Fibroblast of skin of abdomen (primary cell): ENCODE measurements at places on chromosomes 3 and 15.

GRCh38 chr3:64878362-64878761 lies 190.6 kb upstream of the ADAMTS9 start:
- DNase-seq = no peak

DNA sequence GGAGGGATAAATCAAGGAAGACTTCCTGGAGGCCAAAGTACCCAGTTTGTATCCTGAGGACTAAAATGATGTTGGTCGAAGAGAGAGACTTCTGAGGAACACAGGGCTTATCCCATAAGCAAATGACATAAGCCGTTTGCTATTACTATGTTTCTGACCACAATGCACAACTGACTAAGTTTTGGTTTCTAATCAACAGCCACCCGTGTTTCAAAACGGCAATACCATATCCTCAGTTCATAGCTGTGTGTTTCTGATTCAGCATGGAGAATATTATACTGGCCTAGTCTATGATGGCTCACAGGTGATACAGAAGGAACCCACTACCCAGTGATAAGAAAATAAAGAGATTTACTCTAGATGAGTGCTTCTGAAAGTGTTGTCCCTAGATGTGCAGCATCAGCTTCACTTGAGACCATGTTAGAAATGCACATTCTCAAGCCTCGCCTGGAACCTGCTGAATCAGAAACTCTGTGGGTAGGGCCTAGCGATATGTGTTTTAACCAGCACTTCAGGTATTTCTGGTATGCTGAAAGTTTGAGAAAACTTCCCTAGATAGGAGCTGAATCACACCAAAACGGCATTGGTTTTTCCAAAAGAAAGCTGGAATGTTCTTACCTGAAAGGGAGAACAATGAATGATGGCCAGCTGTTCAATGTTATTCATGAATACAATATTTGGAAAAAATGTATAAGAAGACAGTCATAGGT lies 639.7 kb upstream of the NR2F2 start:
- DNase-seq = no peak

DNA sequence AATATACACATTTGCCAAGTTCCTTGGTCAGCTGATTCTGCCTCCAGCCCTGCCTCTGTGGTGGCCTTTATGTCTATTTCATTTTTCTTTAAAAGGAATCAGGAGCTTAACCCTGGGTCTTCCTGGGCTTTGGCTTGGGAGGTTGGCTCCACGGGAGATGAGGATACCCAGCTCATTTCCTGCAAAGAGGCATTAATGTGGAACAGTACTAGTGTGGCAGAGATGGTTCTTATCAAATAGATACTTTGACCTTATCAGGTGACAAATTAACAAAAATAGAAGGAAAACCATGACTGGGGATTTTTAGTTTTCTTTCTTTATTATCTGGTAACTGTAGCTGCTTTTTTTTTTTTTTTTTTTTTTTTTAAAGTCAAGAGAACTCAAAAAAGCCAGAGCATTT lies 42.8 kb downstream of the BBS4 start:
- DNase-seq = no peak

GRCh38 chr3:157130467-157131251 lies 29.3 kb downstream of the CCNL1 start:
- DNase-seq = peak; percentile 60

- peak; percentile 58 for DNase-seq
Measured at GRCh38 chr3:196399485-196399945, 32.7 kb downstream of the UBXN7 start.

- no peak for DNase-seq
Measured at GRCh38 chr15:75214293-75215096, 12.8 kb downstream of the C15orf39 start.

GRCh38 chr3:101039285-101039684 lies 46.1 kb upstream of the ABI3BP start:
- DNase-seq = no peak

DNA sequence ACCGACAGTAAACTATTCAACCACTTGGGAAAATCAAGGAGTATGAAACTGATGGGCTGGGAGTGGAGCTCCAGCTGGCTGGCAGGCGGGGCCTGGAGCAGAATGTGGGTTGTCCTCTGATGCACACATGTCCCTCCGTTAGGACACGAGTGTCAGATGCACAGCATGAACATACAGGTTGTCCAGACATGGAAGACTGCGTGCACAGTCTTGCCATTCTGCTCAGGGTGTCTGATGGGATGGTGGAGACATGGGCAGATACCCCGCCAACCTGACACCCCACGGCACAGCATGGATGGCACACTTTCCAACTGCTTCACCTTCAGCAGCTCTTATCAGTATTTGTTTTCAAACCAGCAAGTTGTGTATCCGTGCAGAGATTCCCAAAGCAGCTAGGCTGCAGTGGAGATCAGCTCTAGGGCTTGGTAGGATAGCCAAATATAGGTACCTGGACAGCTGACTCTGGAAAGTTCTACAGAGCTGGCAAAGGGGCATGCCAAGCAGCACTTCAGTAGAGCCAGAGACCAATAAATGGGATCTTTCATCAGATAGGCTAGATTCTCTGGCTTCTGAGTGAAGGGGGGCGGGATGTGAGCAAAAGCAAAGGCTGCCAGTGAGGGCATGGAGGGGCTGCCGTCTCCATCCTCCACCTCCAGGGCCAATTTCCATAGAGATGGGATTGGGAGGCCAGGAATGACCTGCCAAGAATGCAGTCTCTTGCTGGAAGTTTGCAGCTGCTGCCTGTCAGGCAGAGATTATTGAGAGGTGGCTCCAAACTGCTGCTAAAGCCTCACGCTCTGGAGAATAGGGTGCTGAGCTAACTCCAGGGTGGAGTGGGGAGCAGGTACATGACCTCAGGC lies 47.2 kb upstream of the KY start:
- DNase-seq = no peak

DNA sequence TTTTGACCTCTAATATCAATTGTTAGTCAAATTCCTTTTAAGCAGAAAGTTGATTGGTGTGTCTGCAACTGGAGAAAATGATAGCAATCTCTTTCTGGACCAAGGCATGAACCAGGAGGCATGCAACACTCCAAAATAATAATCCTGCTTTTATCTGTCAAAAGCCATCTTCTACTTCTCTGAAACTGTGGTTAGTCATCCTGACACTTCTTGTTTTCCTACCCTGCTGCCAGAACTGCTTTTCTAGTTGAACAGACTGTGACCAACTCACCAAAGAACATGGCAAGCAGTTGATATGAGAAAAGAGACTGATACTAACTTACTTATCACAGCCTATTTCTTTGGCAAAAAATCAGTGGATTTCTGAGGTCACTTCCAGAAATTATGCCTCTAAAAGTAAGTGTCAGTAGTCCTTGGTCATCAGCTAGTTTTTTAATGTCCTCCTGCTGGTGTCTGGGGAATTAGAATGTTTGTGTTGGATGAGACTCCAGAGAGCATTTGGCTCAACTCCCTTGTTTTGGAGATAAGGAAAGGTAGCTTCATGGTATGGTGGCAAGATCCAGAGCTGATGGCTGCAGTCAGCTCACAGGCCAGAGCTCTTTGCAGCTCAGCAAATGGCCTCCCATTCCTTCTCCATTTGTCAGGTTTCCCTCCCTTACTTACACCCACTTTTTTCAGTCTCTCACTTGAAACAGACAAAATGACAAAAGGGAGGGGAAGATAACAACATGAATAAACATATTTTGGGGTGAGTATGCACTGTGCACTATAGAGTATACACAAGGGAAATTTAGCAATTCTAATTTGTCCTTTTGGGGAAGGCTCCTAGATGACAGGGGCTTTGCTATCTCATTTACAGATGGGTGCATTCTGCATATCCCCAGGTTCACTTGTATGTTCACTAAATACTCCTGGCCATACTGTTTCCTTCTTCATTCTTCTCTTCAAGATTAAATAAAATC lies 7.0 kb downstream of the CRYGS start:
- DNase-seq = no peak

DNA sequence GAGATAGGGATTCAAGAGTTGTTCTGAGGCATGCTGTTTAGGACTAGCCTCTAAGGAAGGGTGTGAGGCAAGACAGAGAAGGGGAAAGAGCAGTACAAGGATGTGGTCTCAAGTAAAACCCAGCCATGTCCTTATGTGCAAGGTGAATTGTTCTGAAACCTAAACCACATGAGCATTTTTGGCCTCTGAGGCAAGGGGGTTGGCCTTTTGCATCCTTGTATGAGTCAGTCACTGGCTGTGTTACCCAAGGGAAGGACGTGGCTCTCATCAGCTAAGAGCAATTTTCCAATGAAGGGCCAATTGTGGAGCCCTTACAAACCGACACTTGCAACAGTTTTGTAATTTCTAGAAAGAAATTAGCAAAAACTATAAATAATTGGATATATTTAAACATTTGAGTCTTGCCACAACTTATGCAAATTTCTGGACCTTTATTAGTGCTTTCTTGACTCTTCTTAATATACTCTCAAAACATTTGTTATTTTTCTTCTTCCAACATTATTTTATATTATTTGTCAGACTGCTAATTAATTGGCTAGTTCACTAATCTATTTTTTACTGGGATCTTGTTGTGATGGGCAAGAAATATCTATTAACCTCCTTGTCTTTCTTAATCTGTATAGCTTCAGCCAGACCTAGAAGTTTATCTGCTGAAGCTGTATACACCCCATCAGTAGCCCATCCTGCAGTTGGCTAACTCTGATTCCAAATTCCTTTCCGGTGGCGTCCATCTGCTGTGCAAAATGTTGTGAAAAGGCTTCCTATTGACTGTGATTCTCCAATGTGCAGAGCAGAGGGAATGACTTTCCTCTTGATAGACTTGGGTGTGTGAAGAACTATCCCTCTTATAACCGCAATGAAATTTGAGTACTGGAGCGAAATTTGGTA lies 97.7 kb upstream of the P2RY1 start:
- peak; percentile 79 for DNase-seq

GRCh38 chr3:135447483-135447882 lies 518.0 kb upstream of the PPP2R3A start:
- no peak for DNase-seq

DNA sequence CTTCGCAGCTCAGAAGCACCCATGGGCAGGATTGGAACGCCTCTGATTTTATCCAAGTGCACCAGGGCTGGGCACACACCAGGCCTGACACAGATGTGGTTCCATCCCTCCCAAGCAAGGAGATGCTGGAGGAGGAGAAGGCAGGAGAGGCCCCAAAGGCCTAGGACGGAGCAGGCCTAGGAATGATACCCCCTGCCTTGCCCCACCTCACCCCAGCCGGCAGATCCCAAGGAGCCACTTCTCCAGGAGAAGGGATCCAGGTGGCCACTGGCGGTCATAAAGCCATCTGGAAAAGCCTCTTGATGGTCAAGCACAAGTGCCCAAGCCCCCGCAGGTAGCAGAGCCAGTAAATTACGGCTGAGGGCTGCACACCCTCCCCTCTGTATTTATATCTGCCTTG lies 211.8 kb downstream of the TBC1D2B start:
- DNase-seq = no peak

GRCh38 chr3:46844881-46845312 lies 18.3 kb downstream of the MYL3 start:
- no peak for DNase-seq

DNA sequence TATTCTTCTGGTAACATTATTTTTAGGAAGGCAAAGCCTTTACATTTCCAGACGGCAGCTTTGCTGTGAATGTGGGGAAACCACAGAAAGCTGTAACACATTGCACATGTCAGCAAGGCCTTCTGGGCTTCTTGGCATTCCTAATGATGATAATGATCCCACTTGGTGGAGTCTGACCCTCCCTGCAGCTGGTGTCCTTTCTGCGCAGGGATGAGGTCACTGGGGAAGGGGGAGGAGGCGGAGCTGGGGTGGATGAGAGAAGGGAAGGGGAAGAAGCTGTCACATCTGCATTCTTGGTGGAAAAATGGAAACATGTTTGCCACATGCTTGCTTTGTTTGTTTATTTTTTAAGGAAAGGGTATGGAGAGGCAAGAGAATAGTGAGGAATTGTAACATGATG lies 68.6 kb downstream of the FILIP1L start:
- DNase-seq = peak; percentile 99

GRCh38 chr15:74855857-74856256 lies 12.9 kb upstream of the ULK3 start:
- no peak for DNase-seq

DNA sequence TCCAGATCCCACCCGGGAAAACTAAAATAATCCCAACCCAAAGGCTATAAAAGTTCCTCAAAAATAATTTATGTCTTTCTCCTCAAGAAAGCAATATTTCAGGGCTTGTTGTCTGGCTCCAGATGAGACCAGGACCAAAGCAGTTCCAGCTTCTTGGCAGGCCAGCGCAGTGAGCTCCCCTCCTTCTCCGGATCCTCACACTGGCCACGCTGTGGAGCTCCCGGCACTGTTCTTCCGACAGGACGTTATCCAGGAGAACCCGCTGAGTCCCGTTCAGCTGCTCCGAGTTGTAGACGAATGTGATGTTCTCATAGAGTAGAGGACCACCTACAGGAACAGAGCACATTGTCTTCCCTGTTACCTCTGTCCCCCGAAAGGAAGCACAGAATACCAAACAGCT lies 146.3 kb downstream of the P3H2 start:
- DNase-seq = no peak

DNA sequence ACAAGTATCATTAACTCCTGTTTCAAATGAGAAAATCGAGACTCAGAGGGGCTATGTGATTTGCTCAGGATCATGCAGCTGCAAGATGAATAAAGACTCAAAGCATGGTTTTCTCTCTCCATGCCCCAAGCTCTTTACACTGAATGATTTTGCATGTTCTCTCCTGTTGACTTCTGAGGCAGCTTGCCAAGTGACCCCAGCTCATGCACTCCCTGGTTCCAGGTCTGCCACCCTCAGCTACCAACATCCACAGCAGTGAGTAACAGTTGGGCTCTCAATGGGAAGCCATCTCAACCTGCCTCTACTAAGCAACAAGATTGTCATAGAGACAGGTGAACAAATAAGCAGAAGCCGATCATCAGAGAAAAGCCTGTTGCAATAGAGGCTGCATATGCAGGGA lies 116.9 kb upstream of the GADL1 start:
- no peak for DNase-seq

DNA sequence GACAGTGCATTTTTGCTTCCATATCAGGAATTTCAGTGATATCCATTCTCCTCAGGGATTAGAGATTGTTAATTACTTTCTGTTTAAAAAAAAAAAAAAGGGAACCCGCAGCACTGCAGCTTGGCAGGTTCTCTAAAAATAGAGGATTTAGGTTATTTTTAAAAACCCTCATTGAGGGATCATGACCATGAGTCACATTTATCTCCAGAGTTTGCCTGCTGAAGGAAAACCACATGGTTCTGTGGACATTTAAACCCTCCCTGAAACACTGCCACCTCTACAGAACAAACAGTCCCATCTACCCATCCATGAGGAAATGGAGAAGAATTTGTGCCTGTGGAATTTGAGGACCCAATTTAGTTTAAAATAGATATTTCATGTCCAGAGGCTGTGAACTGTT lies 66.2 kb upstream of the UBE2E1 start:
- DNase-seq = peak; percentile 66
